ENCODE measurements at places on chromosomes 11 and 22. TPM values are rescaled to one million over a fixed set of nuclear protein-coding genes. Genes with fewer than 3 reads are reported as not detected.

Gene RFPL1
- 0.99 TPM for polyA plus RNA-seq

Gene P2RY6
- 2.8 TPM for polyA plus RNA-seq

Gene OR6T1
- polyA plus RNA-seq, result not detected

Gene GPR137
- polyA plus RNA-seq, result 31.5 TPM

Gene SLC22A8
- 0.40 TPM for polyA plus RNA-seq

Gene INS
- not detected for polyA plus RNA-seq

All from left lung (tissue), 14 donors.